ENCODE measurements at places on chromosomes 6 and 20. TPM values are rescaled to one million over a fixed set of nuclear protein-coding genes. Genes with fewer than 3 reads are reported as not detected.

GRCh38 chr6:40611912-40612311, 24.7 kb upstream of the LRFN2 start:
- no peak for DNase-seq

SLC2A10 gene
- total RNA-seq: 28.6 TPM

PSORS1C2 gene
- not detected for total RNA-seq

GRCh38 chr6:6284221-6284966, 36.1 kb downstream of the F13A1 start:
- no peak for DNase-seq
